Activated T-helper 2 cell treated with anti-CD3 and anti-CD28 coated beads, Interferon-gamma antibody, Interleukin-2, Interleukin-4, amounts not matched to agents 10 μg/mL and 5 μg/mL and 100 μg/mL, durations not matched to agents 14 hours and 24 hours and 36 hours (primary cell): ENCODE measurements at places on chromosomes 7 and 10.

GRCh38 chr10:132786884-132787494 lies 1.0 kb upstream of the NKX6-2 start:
- no peak overlapping the region for H3K4me3 ChIP-seq
- no peak for DNase-seq
- H3K27ac ChIP-seq, result no peak overlapping the region
- H3K27me3 ChIP-seq, result peaks cover 21% of the 10 kb centered on the region
- no peaks in the 10 kb centered on the region for H3K4me1 ChIP-seq

- peaks cover 18% of the 10 kb centered on the region for H3K27me3 ChIP-seq
- H3K27ac ChIP-seq, result no peak overlapping the region
- no peak overlapping the region for H3K4me3 ChIP-seq
- DNase-seq, result no peak
- peaks cover 37% of the 10 kb centered on the region for H3K4me1 ChIP-seq
- no peaks in the 10 kb centered on the region for H3K36me3 ChIP-seq
These were observed 117.4 kb upstream of the PFKP start for GRCh38 chr10:2949948-2950354.

- H3K4me1 ChIP-seq, result peaks cover 5% of the 10 kb centered on the region
- no peak for DNase-seq
- H3K4me3 ChIP-seq, result no peak overlapping the region
These were observed 57.8 kb upstream of the RAB18 start for GRCh38 chr10:27446091-27446918.

- H3K36me3 ChIP-seq, result no peaks in the 10 kb centered on the region
- no peak overlapping the region for H3K27ac ChIP-seq
- DNase-seq, result no peak
- no peaks in the 10 kb centered on the region for H3K4me1 ChIP-seq
- no peaks in the 10 kb centered on the region for H3K27me3 ChIP-seq
These were observed 19.6 kb downstream of the KNDC1 start for GRCh38 chr10:133179651-133180050.

DNA sequence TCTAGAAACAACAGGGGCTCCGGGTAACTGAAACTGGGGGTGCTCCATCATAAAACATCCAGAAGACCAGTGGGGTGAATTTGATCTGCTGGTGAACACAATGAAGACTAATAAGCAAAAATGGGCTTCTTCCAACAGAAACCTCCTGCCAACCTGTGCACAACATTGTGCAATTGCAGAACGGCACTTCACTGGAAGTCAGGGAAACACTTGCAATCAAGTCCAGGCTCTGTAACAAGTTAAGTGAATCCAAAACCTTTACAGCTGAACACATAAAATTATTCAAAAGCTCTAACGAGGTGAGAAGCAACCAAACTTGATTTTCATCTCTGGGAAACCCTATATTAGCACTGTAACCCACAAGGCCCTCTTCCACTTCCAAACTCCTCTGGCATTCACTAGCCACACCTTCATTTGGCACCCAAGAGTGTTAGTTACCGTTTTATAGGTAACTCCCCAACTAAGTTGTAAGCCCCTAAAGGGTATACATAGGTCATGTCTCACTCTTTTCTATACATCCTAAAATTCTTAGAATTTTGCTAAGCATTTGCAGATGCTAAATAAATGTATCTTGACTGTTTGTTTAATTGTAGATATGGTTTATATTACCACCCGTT lies 22.0 kb downstream of the IMMP2L start:
- no peak for DNase-seq
- H3K4me3 ChIP-seq, result no peak overlapping the region
- no peaks in the 10 kb centered on the region for H3K36me3 ChIP-seq
- H3K4me1 ChIP-seq, result no peaks in the 10 kb centered on the region
- H3K27ac ChIP-seq, result no peak overlapping the region

- DNase-seq, result no peak
- H3K36me3 ChIP-seq, result no peaks in the 10 kb centered on the region
- H3K27ac ChIP-seq, result no peak overlapping the region
- no peaks in the 10 kb centered on the region for H3K27me3 ChIP-seq
- no peak overlapping the region for H3K4me3 ChIP-seq
These were observed 309.8 kb upstream of the KIAA1217 start for GRCh38 chr10:23899166-23899565.

DNA sequence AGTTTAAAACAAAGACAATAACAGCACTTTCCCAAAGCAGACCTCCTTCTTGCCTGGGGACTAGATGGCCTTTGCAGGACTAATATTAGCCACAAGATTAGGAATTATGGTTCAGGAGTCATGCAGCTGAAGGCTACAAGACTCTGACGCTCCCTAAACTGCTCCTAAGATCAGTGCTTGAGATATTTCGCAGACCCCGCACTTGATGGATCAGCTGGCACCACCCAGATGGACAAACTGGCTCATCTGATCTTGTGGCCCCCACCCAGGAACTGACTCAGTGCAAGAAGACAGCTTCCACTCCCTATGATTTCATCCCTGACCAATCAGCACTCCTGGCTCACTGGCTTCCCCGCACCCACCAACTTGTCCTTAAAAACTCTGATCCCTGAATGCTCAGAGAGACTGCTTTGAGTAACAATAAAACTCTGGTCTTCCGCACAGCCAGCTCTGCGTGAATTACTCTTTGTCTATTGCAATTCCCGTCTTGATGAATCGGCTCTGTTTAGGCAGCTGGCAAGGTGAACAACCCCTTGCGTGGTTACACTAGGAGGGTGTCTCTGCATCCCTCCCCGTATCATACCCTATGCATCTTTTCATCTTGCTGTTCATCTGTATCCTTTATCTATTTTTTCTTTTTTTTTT lies 26.9 kb upstream of the NRBF2 start:
- H3K4me1 ChIP-seq, result peaks cover 11% of the 10 kb centered on the region
- H3K27ac ChIP-seq, result no peak overlapping the region
- no peaks in the 10 kb centered on the region for H3K36me3 ChIP-seq
- peaks cover 7% of the 10 kb centered on the region for H3K27me3 ChIP-seq

GRCh38 chr7:16744518-16745250 lies 8.9 kb upstream of the TSPAN13 start:
- H3K36me3 ChIP-seq, result no peaks in the 10 kb centered on the region
- peaks cover 9% of the 10 kb centered on the region for H3K4me1 ChIP-seq
- peaks cover 2% of the 10 kb centered on the region for H3K27me3 ChIP-seq
- no peak overlapping the region for H3K4me3 ChIP-seq
- H3K27ac ChIP-seq, result no peak overlapping the region

- no peaks in the 10 kb centered on the region for H3K27me3 ChIP-seq
- no peak overlapping the region for H3K4me3 ChIP-seq
- H3K36me3 ChIP-seq, result no peaks in the 10 kb centered on the region
These were observed 47.6 kb downstream of the BPGM start for GRCh38 chr7:134694299-134694698.

- DNase-seq, result no peak
- peaks cover 43% of the 10 kb centered on the region for H3K4me1 ChIP-seq
- H3K4me3 ChIP-seq, result no peak overlapping the region
- no peaks in the 10 kb centered on the region for H3K27me3 ChIP-seq
These were observed 7.6 kb upstream of the BPGM start for GRCh38 chr7:134639061-134639460.

GRCh38 chr7:157389951-157390730 lies 53.3 kb downstream of the DNAJB6 start:
- peaks cover 38% of the 10 kb centered on the region for H3K4me1 ChIP-seq
- no peaks in the 10 kb centered on the region for H3K27me3 ChIP-seq
- H3K4me3 ChIP-seq, result peak overlapping the region; percentile 58
- peak overlapping the region; percentile 73 for H3K27ac ChIP-seq

- no peak for DNase-seq
- H3K4me3 ChIP-seq, result no peak overlapping the region
- peaks cover 20% of the 10 kb centered on the region for H3K27me3 ChIP-seq
- H3K27ac ChIP-seq, result no peak overlapping the region
- H3K36me3 ChIP-seq, result no peaks in the 10 kb centered on the region
These were observed 17.6 kb downstream of the CDH23 start for GRCh38 chr10:71414359-71414758.

GRCh38 chr7:51611937-51612336 lies 295.3 kb upstream of the COBL start:
- no peaks in the 10 kb centered on the region for H3K4me1 ChIP-seq

DNA sequence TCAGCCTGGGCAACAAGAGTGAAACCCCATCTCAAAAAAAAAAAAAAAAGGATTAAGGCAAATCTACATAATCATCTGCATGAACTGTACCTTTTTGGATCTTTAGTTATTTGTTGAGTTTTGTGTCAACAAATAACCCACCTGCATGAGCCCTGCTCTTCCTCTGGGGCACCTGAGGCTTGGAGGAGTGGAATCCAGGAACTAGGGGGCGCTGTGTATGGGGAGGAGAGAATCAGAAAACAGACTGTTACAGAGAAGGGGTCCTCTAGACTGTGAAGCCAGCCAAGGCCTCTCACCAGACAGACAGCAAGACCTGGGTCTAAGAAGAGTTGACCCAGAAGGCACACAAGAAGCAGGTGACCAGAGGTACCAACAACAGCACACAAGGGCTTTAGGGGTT lies 682.8 kb upstream of the NRP1 start:
- H3K4me3 ChIP-seq, result no peak overlapping the region
- no peaks in the 10 kb centered on the region for H3K4me1 ChIP-seq
- H3K36me3 ChIP-seq, result no peaks in the 10 kb centered on the region
- H3K27me3 ChIP-seq, result no peaks in the 10 kb centered on the region

DNA sequence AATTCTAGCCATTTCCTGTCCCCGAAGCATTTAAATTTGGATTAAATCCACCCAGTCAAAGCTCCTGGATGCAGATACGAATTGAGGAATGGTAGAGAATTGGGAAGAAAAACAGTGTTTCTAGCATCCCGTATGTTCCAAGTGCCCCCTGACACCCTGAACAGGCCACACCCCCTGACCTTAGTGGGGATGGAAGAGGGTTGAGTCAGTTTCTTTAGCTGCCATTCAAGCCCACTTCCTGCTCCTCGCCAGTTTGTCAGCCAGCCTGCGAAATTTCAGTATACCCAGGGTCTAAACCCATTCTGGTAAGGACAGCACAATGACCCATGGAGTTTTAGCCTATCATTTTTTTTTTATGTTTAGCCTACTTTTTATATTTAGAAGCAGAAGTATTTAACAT lies 101.1 kb downstream of the PKD1L1 start:
- no peak overlapping the region for H3K4me3 ChIP-seq
- H3K27me3 ChIP-seq, result no peaks in the 10 kb centered on the region
- no peak for DNase-seq
- no peaks in the 10 kb centered on the region for H3K36me3 ChIP-seq

DNA sequence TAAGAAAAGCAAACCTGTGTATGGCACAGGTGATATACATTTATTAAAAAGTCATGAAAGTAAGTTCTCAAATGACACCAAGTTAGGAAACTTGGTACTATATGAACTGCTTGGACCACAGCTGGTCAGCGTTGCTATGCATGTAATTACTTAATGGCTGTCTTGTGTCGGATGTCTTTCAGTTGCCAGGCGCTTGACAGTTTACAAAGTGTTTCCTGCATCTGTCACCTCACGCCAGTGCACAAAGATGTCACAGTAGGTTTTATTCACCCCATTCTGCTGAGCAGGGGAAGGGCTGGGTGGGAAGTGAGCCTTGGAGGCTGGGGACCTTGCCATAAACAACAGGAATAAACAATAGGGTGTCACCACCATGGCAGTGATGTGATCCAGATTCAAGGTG lies 35.8 kb downstream of the ADAM12 start:
- no peaks in the 10 kb centered on the region for H3K27me3 ChIP-seq
- no peak for DNase-seq
- H3K27ac ChIP-seq, result no peak overlapping the region
- H3K4me3 ChIP-seq, result no peak overlapping the region
- no peaks in the 10 kb centered on the region for H3K4me1 ChIP-seq

- no peaks in the 10 kb centered on the region for H3K4me1 ChIP-seq
- DNase-seq, result no peak
These were observed 309.3 kb downstream of the KCNMA1 start for GRCh38 chr10:77328272-77328816.

DNA sequence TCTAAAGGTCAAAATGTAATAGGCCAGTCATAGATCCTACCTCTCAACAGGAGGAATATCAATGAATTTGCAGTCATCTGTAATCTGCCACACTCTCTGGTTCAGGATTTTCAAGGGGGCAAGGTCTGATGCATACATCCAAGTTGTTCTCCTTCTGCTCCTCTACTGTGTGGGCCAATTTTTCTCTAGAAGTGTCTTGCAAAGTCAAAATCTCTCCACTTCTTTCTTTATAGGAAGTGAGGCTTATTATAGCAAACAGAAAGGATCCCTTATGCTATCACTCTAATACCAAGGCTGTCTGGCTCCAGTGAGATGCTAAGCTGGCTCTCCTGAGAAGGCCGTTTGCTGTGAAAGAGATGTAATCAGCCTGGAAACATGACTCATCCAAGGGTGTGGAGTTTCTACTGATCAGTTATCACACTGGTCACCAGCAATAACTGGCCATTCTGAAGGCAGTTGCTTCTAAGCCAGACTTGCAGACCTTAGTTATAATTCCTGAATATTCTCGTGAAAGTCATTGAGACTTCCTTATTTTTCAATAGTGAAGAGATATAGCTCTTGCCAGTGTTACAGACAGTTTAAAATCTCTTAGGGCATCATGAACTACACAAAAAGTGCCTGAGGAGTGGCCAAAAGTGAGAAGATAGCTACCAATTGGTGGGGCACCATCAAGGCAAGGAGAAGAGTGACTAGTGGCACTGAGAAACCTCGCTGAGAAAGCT lies 43.2 kb upstream of the LRGUK start:
- H3K27ac ChIP-seq, result no peak overlapping the region
- no peak for DNase-seq
- no peaks in the 10 kb centered on the region for H3K36me3 ChIP-seq
- no peaks in the 10 kb centered on the region for H3K4me1 ChIP-seq

DNA sequence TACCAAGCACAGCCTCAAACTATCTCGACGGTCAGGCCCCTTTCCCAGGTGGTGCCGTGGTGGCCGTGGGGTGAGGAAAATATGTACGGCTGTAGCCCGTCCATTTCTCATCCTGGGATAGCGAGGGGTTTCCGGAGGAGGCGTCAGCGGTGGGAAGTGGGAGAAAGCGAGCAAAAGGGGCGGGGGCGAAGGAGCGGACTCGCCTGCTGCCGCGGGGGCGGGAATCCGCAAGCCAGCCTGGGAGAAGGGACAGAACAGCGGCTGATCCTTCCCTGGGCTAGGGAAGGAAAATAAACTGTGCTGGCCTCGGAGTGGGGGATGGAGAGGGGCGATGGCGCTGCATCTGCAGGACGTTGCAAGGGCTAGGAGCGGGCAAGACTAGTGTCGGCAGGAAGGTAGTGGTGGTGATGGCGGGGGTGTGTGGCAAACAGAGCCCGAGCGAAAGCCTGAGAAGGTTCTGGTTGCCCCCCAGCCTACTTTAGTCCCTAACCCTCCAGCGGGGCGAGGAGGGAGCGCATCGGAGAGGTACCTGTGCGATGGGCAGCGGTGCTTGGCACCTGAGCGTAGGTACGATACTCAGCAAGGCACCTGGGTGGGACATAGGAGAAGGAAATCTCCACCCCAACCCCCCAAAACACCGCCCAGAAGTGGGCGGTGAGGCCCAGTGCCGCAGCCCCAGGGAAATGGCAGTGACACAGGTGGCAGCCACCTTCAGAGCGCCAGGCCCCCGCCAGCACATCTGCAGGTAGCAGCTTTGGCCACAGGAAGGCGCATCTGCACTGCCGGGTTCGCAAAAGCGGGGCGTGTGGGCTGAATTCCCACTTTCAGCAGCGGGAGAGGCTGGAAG lies 49.9 kb upstream of the STEAP1B start:
- H3K4me3 ChIP-seq, result peak overlapping the region; percentile 47
- peaks cover 69% of the 10 kb centered on the region for H3K27me3 ChIP-seq
- H3K36me3 ChIP-seq, result no peaks in the 10 kb centered on the region
- peak; percentile 27 for DNase-seq
- peaks cover 7% of the 10 kb centered on the region for H3K4me1 ChIP-seq
- no peak overlapping the region for H3K27ac ChIP-seq
